ENCODE measurements at places on chromosomes 16 and 17.

DNA sequence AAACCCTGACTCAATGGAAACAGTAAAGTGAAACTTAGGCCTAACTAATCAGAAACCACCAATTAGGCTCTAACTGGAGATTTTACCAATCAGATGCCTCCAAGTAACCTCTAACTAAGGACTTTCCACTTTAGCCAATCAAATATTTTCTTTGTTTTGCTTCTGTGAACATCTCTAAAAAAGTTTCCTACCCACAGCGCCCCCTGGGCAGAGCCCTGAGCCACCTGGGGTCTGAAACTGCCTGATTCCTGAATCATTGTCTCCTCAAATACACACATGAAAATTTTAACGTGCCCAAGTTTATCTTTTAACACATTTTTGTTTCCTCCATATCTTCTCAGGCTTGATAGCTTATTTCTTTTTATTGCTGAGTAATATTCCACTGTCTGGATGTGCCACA is 19.0 kb downstream of the ADAD2 start:
- DNase-seq = no peak

GRCh38 chr16:84933774-84934631 is 77.3 kb downstream of the ZDHHC7 start:
- DNase-seq = no peak

DNA sequence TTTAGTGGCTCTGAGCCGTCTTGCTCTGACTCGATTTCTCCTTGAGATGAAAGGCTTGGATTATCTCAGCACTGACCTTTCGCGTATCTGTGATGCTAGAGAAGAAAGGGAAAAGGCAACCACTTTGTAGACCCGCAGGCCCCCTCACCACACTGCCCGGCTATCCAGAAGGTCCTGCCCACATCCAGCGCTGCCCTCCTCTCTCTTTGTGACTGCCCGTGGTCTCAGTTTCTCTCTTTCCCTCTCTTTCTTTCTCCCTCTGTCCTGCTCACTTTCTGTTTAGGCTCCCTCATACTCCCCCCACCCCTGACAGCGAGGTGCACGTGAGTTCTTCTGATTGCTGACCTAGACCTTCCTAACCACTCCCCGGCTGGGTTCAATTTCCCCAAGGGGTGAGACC is 12.8 kb upstream of the TBX21 start:
- DNase-seq = no peak

DNA sequence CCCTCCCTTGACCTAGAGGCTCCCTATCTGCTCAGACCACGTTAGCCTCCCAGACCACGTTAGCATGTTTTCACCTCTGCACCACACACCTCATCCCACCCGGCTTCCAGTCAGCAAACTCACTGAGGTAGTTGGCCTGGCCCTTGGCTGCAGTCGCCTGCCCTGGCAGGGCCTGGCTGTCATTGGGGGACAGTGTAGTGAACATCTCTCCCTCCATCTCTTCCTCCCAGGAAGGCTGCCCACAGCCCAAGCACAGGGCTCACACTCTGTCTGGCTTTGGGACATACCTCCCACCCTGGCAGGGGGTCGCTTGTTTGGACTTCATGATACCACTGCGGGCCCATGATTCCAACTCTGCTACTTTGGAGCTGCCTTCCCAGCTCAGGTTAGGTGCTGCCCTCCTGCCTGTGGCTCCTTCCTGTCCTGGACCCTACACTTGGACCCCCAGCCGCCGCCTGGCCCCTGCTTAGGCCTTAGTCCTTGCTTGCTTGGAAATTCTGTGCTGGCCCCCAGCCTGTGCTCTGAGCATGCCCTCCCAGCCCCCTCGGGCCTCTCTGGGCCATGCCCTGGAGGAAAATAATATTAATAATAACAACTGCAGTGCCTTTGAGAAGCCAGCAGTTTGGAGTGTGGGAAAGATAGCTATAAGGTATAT is 167.7 kb downstream of the COPRS start:
- no peak for DNase-seq

- peak; percentile 27 for DNase-seq
Measured at GRCh38 chr17:79843474-79843815, 4.2 kb upstream of the CBX4 start.

Measured in GF-D8 (cell line).